GOT3 (cell line): ENCODE measurements at places on chromosomes 5 and 9.

GRCh38 chr5:74040811-74041491, 415.0 kb downstream of the ARHGEF28 start:
- DNase-seq = no peak

DNA sequence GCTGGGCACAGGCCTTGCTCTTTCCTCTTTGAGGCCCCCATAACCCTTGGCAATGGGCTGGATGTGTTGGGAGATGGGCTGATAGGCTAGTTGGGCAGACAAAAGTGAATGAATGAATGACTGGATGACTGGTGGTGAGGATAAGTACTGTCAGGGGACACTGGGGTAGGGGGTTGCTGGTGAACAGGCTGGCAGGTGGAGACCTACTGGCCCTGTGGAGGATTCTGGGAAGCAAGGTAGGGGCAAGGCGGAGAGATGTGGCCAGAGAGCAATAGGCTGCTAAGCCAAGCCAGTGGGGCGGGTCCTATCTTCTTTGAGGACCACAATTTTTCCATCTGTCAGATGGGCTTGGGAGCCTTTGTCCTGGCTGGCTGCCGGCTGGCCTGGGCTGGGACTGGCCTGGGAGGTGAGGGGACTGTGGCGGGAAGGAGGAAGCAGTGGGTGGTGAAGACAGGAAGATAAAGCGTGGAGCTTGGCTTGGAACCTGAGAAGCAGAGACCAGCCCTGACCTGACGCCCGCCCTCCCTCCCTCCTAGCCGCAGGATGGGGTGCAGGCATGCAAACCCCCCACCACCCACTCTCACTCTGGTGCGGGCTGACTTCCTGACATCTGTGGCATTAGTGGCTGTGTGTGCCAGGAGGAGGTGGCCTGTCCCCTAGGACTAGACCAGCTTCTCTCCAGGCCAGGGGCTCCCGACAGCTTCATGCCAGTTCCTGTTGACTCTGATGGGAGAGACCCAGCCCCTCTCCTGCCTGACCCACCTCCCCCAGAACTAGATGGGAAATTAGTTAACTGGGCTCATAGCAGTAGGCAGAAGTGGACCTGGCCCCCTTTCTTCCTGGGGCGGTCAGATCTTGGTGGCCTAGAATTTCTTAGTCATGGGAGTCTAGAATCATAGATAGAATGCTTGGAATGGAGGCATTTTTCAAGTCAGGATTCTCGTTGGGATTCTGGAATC, 9.5 kb downstream of the CXXC5 start:
- no peak for DNase-seq

DNA sequence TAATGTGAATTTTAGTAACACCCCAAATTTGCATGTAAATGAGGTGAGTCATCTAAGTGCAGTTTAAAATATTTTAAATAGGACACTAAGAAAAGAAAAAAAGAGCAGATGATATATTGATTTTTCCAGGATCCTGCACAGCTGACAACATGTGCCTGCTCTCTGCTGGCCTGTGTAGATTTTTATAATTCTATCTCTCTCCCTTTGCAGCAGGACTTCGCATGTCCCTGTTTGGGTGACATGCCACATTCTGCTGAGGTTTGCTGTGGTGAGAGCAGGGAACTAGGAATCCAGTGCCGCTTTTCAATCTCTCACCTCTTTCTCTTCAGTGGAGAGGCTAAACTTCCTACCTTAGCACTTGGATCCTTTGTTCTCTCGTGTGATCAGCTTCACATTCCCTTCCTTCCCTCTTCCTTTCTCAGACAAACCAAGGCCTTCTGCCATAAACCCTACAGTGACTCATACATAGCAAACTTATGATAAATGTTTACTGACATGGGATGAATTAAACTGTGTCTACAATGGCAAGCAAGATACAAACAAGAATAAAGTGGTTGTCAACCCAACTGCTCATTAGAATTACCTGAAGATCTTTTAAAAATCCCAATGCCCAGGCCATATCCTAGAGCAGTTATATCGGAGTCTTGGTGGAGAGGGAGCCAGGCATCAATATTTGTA, 198.8 kb upstream of the EFNA5 start:
- no peak for DNase-seq

GRCh38 chr5:96582343-96582742, 79.8 kb upstream of the CAST start:
- no peak for DNase-seq

GRCh38 chr5:42927730-42928129, 112.4 kb downstream of the ANXA2R start:
- DNase-seq = no peak
